ENCODE measurements at places on chromosomes 11 and 22.

DNA sequence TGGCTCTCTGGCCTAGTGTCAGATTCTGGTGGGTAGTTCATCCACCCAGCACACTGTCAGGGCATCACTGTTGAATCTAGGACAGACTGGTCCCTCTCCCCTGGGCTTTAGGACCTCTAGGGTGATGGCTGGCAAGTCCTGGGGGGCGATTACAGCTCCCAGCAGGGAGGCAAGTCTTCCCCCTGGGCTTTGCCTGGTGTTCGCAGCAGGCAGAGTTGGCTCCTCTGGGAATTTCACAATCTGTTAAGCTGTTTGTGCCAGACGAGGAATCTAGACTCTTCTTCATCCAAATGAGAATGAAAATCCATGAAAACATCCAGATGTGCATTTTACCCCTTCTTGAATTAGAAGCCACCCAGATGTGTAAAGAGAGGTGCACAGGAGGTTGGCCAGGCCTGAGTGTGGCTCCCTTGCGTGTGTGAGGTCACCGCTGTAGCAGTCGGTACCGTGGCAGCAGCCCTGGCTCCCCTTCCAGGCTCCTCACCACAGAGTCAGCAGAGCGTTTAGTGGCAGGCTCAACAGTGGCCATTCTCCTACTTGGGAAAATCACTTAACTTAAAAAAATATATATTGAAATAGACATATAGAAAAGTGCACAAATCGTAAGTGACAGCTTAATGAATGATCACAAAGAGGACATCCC lies 99.9 kb upstream of the TBCEL start:
- no peak for DNase-seq

GRCh38 chr22:39207141-39208012 lies 37.4 kb downstream of the PDGFB start:
- no peak for DNase-seq

GRCh38 chr11:22554221-22554620 lies 71.4 kb downstream of the FANCF start:
- no peak for DNase-seq

DNA sequence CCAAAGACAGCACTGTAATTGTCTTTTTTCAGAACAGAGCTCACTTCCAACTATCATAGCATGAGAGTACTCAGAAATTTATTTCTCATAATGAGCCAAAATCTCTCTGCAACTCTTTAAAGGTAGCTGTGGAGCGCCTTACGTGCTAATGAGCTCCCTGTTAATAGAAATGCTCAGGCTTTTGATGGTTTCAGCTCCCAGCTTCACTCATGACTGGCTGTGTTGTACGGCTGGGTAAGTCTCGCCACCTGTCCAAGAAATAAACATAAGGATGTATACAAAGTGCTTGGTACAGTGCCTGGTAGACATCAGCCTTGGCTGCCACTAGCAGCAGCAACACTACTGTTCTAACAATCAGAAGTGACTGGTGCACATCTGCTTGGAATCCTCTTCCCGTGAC lies 109.4 kb downstream of the LDLRAD3 start:
- DNase-seq, result no peak

GRCh38 chr22:38965614-38966379 lies 8.4 kb downstream of the APOBEC3A start:
- no peak for DNase-seq
